ENCODE measurements at places on chromosomes 6 and 20.

GRCh38 chr6:34108176-34108575 lies 37.7 kb downstream of the GRM4 start:
- no peak for DNase-seq

DNA sequence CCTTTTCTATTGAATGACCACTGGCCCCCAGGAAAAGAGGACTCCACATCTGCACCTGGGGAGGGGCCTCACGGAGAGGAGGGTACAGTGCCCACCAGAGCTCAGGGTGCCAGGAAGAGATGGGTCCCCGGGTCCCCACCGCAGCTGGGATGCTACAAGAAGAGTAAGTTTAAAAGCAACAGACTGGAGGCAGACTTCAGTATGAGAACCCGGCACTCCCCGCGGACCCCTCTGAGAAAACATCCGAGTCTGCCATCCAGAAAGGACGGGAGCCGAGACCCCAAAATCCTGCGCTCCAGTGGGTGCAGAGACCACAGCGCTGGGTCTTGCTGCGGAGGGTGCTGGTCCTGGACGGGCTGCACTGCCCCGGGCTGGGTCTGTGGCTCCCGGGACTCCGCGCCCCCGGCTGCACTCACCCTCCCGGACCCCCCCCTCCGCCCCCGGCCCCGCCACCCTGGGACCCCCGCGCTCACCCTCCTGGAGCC lies 350 bp downstream of the HELZ2 start:
- no peak for DNase-seq

- no peak for DNase-seq
Observed at GRCh38 chr6:45533386-45533785, 155.7 kb upstream of the SUPT3H start.

GRCh38 chr6:168147205-168147738 lies 68.3 kb upstream of the FRMD1 start:
- DNase-seq = no peak

- DNase-seq = peak; percentile 74
Observed at GRCh38 chr6:37242429-37243052, 15.0 kb upstream of the TBC1D22B start.

DNA sequence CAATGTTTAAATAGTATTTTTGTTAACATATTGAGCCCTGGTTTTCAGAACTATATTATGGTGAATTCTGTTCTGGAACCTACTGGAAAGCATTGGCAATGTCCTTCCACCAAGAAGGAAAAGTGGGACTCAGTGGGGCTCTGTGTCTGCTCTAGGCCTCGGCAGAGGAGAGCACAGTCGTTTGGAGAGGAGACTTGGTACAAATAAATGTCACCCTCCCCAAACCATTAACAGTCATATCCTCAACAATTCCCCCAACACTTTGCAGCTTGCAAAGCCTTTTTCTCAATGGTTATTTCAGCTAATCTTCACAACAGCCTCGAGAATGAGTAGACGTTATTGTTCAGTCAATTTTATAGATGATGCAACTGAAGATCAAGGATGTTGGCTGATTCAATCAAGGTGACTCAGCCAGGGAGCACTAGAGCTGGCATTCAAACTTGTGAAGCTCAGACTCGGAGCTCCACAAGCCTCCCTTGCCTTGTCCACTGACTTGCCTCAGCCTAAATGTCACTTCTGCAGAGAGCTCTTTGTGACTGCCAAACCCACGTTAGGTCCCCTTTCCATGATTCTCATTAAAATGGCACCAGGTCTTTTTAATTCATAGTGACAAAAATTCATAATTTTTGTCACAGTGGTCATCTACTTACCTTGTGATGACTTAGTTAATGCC lies 60.6 kb downstream of the TOX2 start:
- DNase-seq = peak; percentile 94

GRCh38 chr6:20746024-20746423 lies 211.8 kb downstream of the CDKAL1 start:
- no peak for DNase-seq

GRCh38 chr20:25226433-25227316 lies 21.2 kb upstream of the PYGB start:
- DNase-seq = no peak

- DNase-seq = no peak
Observed at GRCh38 chr6:138267971-138268895, 49.9 kb upstream of the PBOV1 start.

DNA sequence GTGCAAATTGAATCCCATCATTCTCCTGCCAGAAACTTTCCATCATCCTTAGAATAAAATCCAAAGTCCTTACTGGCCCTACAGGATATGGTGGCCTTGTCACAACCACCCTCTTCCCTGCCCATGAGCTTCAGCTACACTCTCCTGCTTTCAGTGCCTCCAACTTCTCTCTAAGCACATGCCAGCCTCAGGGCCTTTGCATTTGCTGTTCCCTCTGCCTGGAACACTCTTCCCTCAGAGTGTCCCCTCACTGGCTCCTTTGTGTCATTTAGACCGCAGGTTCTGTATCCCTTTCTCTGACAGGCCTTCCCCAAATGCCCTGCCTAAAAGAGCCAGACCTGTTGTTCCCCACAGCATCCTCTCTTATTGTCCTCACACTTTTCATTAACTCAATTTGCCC lies 18.2 kb downstream of the HCK start:
- no peak for DNase-seq

- DNase-seq = no peak
Observed at GRCh38 chr6:139030228-139030963, 1.9 kb downstream of the ABRACL start.

DNA sequence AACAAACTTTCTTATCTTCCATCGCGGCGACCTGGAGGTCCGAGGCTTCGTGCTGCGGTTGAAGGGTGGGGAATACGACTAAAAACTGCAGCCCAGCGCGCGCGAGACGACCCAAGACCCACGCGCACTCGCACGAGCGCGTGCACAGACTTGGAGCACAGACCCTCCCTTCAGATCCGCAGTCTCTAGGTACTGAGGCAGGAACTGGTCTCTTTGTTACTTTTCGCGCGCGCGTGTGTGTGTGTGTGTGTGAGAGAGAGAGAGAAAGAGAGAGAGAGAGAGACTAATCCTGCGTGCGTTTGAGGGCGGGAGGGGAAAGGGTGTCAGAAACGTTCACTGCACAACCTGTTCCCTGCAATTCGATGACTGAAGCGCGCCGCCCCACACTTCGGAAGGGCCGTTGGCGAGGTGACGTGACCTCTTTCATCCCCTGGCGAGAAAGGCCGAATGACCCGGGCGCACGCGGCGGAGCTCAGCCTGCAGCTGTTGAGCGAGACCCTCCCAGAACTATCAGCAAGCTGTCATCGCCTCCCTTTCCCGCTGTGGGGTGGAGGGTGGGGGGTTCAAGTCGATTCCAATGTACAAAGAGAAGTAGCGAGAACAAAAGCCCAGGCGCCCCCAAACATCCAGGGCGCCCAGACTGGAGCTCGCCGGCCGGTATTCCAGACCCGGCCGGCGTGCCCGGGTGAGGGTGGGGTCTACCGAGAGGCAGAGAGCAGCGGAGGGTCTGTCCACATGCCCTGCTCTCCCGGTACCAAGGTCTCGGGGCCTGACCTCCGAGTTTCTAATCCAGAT lies 1.5 kb upstream of the TUBB2B start:
- peak; percentile 59 for DNase-seq

DNA sequence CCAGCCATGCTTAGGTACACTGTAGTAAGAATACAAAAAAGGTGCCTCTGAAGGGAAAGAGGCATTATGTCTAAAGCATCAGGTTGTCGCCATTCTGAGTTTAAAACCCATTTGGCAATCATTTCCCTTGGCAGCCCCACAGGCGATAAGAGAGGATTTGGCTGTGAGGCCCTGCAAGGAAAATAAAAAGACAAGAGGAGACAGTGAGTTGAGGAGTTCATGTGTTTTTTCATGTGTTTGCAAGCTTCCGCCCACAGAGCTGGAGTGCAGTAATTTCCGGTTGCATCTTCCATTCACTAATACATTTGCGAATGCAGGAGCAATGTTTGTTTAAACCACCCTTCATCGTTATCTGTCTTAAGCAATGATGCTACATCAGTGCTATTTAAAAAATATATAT lies 138.5 kb upstream of the SOX4 start:
- DNase-seq = no peak

GRCh38 chr6:14804001-14804784 lies 441.7 kb upstream of the JARID2 start:
- DNase-seq = no peak

DNA sequence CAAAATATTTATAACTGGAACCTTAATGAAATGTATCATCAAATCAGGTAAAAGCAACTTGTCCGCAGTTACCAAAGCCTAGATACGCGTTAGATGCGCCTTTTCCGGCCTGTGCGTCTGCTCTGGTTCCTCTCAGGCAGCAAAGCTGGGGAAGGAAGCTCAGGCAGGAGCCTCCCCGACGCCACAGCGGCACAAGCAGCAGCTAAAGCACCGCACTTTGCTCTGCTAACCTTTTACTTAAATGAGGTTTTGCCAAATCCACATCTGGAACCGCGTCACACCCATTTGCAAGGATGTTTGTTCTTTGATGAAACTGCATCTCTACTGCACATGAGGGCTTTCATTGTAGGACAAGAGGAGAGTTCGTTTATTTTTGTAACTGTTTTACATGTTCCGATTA lies 36.8 kb downstream of the THBS2 start:
- no peak for DNase-seq

DNA sequence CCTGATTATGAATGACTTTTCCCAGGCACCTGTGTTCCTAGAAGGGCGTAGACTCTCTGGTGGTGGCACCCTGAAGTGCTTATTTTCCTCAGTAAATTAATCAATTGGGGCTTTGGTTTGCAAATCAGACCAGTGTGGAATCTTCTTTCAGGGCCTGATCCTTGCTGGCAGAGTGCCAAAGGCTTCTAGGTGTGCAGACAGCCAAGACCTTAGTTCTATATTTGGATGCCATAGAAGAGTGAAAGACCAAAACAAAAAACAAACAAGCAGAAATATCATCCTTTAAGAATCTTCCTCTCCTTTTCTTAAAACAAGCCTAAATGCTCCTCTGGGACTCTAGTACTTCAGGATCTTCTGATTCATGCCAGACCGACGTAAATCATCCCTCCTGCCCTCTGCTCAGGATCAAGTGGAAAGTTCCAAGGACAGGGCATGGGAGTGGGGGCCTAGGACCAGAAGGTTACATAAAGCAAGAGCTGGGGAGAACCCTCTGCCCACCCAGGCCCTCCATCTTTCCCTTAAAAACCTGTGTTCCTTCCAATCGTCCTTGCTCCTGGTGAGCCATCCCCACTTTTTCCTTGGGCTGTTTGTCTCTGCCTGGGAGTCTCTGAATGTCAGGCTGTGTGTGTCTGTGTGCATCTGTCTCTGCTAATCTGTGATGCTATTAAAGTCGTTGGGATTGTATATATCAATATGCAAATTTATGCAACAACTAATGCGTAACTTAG lies 70.5 kb upstream of the MYLIP start:
- no peak for DNase-seq

DNA sequence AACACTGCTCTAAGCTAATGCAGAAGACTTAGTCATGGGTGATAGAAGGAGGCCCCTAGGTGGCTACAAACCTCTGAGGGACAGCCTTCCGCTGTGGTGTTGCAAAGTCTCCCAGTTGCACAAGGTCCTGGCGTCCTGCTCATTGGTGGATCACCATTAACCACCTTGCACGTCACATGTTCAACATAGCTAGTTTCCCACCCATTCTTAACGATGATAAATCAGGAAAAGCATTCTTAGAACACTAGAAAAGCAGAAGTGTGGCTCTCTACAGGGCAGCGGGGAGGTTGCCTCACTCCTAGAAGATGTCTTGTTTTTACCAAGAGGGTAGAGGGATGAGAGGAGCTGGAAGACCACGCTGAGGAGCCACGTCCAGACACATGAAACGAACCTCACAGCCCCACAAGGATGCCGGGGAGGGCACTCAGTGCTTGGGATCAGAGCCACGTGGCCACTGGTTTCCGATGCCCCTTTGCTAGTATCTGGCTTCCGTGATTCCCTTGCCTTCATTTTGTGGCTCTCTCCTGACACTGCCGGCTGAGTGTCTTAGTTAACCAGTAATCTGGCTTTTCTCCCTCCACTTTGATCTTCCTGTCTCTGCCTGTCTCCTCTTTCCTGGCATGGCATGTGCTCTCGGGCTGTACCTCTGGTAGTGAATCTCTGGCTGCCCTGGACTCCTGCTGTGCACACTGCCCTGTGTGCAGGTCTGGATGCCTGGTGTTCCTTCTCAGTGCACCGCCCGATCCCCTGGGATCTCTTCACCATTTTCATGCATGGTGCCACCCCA lies 91.4 kb upstream of the NEDD9 start:
- no peak for DNase-seq

GRCh38 chr20:6200092-6200491 lies 77.3 kb upstream of the FERMT1 start:
- no peak for DNase-seq

- no peak for DNase-seq
Observed at GRCh38 chr20:57384953-57385761, 6.0 kb upstream of the RBM38 start.

DNA sequence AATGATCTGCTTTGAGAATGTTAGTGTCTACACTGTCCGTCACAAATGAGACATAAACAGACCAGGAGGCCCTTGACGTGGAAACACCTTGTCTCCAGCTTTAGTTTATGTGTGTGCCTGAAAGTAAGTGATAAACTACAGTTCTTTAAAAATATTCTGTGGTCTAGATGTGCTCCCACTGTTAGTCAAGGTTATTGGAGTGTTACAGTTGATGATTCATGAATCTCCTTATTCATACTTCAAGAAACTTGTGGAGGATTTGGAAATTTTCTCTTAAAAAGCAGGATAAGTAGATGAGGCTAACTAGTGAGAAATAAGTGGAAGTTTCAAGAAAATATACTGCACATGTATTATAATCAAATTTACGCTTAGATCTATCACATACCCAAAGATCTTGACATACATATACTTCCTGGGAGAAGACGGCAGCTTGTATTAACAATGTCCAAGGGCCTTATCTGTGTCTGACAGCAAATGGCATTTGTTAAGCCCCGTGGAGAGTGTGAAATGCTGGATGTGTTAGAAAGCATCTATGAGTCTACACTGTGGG lies 90.5 kb upstream of the MBOAT1 start:
- DNase-seq = no peak

- DNase-seq = no peak
Observed at GRCh38 chr20:23244916-23245552, 105.6 kb upstream of the NXT1 start.

All from SW480 (cell line).